ENCODE measurements at places on chromosomes 1 and 21.

DNA sequence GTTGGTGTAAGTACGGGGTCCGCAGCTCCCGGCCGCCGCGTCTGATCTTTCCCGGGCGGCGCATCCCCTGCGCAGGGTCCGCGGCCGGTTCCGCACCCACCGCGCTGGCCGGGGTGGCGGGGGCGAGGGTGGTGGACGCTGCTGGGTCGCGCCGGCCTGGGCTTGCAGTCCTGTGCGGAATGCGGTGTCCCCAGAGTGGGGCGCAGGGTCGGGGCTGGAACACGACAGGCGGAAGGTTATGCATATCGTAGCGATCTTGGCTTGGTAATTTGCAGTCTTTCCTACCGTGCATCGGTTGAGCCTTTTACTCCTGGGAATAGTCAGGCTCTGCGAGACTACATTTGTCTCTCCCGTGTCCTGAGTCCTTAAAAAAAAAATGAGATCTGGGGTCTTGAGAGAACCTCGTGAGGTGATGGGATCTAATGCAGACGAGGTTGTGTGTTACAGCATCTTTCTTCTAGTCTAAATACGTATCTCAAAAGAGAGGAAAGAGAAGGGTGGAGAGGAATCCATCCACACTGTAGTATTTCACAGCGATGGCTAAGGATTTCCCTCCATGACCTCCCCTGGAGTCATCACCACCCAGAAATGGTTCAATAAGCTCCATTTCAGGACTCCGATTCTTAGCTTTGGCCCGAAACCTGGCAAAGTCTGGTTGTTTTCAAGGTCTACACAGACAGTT, 572 bp downstream of the ATP1B1 start:
- DNase-seq: no peak

GRCh38 chr1:34918386-34918976, 11.0 kb downstream of the DLGAP3 start:
- no peak for DNase-seq

DNA sequence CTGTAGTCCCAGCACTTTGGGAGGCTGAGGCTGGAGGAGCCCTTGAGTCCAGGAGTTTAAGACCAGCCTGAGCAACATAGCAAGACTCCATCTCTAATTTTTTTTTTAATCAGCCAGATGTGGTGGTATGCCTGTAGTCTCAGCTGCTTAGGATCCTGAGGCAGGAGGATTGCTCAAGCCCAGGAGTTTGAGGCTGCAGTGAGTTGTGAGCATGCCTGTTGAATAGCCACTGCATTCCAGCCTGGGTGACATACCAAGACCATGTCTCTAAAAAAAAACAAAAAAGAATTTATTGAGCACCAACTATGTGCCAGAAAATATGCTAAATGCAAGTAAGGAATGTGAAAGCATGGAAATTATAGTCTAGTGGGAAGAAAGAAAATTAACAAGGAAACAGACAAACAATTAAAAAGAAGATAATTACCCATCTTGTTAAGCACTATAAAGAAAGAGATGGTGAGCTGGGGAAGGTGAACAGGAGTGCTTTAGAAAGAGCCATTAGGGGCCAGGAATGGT, 104.0 kb upstream of the ZNF678 start:
- no peak for DNase-seq

- no peak for DNase-seq
These were observed 75.5 kb downstream of the HIVEP3 start for GRCh38 chr1:41842993-41843755.

DNA sequence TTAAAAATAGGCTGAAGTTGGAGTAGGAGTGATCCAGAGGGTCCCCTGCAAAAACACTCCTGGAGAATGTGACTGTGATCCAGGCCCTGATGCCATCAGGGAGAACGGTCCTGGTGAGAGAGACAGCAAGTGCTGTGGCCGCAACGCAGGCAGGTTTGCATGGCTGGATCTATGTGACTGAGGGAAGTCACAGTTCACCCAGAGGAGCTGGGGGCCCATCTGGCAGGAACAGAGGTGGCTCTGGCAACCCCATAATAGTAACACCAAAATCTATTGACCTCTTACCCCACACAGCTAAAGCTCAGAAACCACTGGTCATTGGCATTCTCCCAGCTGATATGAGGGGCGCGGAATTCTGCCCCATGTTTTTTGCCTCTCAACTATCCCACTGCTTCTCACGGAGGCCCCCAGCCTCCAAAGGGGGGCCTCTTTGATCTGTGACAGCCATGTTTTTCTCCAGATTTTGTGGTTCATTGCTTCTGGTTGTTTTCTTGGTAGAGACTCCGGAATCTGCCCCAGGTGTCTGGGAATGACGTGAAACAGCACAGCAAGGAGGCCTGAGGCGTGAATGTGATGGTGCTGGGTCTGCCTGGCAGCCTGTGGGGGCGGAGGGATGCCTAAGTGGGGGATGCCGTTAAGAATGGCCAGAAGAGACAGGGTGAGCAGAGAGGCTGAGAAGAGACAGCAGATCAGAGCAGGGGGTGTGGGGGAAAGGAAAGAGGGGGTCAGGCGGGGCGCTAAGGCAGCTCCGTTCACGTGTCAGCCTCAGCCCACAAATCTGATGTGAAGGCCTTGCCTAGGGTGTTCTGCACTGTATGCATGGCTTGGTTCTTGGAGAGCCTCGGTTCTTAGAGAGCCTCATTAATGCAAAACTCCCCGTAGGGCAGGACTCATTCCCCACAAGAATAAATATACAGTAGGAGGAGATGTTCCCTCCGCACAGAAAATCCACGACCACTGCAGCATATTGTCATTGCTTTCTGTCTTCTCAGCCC, 23.5 kb downstream of the CASP9 start:
- DNase-seq: no peak

Measured in NCI-H2081 treated with DMSO at 0.1 percent for 48 hours (cell line).